ENCODE measurements at places on chromosomes 11 and 22.

DNA sequence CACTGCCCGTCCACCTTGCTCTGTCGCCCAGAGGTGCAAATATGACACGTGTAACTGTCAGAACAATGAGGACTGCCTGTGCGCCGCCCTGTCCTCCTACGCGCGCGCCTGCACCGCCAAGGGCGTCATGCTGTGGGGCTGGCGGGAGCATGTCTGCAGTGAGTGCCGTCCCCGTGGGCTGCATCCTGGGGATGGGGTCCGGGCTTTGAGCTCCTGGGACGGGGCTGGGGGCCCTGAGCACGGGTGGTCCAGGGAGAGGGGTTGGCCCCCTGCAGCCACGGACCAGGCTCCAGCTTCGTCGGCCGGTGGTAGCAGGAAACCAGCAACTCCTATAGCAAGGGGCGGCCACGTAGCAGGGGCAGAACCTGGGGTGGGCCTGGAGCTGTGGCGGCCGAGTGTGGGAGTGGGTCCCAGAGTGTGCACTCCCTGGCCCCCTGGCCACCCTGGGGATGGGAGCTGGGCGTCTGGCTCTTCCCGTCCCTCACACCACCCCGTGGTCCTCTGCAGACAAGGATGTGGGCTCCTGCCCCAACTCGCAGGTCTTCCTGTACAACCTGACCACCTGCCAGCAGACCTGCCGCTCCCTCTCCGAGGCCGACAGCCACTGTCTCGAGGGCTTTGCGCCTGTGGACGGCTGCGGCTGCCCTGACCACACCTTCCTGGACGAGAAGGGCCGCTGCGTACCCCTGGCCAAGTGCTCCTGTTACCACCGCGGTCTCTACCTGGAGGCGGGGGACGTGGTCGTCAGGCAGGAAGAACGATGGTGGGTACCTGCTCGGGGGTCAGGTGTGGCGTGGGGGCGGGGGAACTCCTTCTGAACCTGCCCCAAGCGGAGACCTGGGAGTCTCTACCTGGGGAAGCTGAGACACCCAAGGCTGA lies 10.1 kb downstream of the MUC2 start:
- DNase-seq, result no peak

DNA sequence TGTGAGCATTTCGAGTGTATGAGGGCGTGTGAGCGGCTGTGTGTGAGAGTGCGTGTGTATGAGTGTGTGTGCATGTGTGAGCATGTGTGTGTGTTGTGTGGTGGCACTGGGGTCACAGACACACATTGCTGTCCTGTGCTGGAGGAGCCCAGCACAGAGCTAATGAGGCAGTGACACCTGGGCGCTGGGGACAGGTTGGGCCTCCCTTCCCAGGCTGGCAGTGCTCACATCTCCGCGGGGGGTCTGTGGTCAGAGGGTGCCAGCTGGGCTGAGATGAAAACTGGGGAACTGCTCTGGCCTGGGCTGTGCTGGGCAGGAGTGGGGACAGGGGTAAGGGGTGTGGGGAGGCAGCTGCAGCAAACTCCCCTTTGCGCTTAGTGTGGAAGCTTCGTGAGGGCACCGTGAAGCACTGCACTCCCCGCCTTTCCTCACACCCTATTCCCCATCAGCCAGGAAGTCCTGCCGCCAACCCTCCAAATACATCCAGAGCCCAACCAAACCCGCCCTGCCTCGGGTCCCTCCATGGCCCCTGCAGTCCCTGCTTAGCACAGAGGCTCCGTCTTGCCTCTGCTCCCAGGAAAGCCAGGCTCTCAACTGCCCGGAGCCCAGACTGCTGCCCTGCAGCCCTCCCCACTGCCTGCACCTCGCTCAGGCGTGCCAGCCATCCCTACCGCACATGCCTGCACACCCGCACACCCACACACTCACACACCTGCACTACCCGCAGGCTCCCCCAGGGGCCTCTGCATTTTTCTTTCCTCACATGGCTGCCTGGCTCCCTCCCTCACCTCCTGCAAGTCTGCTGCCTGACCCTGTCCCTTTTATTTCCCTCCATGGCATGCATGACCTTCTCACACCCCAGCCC lies 62.0 kb upstream of the THY1 start:
- DNase-seq, result no peak

DNA sequence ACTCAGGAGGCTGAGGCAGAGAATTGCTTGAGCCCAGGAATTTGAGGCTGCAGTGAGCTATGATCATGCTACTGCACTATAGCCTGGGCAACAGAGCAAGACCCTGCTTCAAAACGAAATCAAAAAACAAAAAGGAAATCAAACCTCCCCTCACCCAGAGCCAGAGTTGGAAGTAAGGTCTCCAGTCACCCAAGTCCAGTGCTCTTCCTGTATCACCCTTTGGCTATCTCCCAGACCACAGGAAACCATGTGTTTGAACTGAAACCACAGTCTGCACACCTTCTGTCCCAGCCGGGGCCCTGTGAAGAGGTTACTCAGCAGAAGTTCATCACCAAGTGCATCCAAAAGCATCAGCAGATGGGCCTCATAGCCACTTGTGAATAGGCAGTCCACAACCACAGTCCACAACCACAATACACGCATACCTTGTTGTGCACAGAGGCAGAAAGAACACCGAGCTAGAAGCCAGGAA lies 4.6 kb downstream of the MYH9 start:
- DNase-seq, result peak; percentile 84

- DNase-seq, result peak; percentile 17
These were observed 268.5 kb upstream of the SYN3 start for GRCh38 chr22:33326540-33327295.

- no peak for DNase-seq
These were observed 23.4 kb upstream of the CLNS1A start for GRCh38 chr11:77660947-77661346.

- DNase-seq, result peak; percentile 1
These were observed 29.1 kb downstream of the DRD2 start for GRCh38 chr11:113446112-113446511.

- no peak for DNase-seq
These were observed 47.7 kb downstream of the AMOTL1 start for GRCh38 chr11:94815705-94816344.

DNA sequence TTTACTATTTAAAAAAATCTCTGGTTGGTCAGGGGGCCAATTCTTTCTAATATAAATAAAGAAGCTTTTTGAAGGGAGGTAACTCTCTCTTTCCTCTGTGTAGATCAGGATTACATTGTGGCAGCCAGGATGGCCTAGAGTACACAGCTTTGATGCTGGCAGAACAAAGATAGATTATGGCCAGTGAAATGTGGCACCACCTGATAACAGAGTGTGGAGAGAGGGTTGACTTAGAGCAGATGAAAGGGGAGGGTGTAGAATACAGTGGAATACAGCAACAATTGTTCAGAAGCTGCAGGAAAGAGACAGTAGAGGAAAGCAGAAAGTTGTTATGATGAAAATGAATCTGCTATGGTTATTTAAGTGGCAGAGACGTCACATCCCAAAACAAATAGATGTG lies 99.0 kb downstream of the FAR1 start:
- no peak for DNase-seq

DNA sequence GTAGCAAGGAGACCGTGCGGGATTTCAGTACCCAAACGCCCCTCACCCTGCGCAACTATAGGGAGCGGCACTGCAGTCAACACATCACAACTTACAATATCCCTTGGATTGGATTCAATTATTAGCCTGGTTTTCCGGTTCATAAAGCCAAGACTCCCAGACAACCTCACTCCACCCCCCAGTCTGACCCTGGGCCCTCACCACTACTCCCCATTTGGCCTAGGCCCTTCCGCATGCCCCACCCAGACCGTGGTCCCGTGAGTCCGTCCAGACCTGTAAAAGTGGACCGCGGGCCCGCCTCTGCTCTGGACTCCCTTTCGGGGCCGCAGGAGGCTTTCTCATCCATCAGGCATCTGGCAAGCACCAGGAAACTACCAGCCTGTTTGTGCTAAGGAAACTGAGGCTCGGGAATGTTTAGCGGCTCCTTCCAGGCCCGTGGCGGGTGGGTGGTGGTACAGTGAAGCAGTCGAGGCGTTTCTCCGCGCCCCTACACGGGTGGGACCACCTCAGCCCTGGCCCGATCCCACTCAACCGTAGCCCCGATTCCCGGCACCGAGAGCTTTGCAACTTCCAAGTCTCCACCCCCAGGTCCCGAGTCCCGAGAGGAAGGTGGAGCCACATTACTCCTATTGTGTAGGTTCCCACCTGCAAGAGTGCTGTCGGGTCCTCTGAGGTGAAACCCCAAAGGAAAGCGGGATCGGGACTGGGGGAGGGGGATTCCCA lies 679 bp upstream of the DPP3 start:
- DNase-seq, result peak; percentile 23

DNA sequence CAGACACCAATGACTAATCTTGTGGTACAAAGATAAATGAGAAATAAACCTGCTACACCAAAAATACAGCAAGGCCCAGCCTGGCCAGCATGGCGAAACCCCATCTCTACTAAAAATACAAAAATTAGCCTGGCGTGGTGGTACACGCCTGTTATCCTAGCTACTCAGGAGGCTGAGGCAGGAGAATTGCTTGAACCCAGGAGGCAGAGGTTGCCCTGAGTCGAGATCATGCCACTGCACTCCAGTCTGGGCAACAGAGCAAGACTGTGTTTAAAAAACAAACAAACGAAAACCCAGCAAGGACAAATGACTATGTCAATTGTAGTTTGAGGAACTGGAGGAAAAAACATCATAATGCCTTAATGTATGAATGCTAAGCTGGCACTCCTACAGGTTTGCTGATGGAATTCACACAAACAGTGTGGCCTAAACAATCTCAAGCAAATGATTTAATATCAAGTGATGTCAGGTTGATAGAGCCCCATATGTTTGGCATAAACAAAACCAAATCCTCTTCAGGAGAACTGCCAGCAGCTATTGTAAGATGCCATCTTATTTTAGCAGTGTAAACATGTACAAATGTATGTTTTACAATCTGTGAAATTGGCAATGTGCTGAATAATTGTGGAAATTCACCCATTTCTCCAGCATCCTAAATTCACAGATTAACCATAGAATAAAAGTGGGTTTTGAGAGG lies 20.0 kb downstream of the MMP7 start:
- no peak for DNase-seq

DNA sequence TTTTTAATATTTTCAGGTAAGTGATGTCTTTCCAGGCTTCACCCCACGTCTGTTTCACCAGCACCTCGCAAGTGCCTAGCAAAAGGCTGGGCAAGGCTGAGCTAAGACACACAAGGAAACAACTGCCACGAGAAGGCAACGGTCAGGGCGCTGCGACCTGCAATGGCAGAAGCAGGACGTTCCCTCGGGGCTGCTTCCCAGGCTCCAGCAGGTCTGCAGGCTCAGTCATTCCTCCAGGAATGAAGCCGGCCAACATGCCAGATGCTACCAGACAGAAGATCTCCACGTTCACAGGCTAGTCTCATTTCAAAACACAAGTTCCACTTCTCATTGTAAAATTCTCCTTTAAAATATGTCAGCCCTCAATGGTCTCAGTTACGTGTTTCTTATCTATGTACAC lies 45.5 kb downstream of the CELSR1 start:
- DNase-seq, result no peak

GRCh38 chr11:123484448-123484847 lies 54.4 kb downstream of the GRAMD1B start:
- no peak for DNase-seq

DNA sequence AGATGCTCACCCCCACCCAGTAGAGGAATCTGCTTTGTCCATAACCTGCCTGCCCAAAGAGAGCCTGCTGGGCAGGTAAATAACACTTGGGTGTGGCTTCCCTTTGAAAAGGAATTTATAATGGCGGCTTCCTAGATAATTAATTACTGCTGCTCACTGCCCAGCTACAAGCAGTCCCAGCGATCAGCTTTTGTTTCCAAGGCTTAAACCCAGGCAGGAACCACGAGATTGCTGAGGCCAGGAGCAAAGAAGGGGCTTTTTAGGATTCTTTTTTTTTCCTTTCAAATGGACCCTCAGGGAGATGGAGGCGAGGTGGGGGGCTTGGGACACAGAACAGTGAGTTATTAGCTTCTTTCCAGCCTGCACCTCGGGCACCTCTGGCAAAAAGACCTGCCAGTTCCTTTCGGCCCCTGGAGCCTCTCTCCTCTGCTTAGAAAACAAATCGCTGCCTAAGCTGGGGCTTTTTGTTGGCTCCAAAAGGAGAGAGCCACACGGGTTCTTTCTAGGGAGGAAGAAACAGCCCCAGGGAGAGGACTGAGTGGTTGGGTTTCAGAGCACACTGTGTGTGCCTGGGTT lies 107.2 kb downstream of the TSPAN18 start:
- no peak for DNase-seq

DNA sequence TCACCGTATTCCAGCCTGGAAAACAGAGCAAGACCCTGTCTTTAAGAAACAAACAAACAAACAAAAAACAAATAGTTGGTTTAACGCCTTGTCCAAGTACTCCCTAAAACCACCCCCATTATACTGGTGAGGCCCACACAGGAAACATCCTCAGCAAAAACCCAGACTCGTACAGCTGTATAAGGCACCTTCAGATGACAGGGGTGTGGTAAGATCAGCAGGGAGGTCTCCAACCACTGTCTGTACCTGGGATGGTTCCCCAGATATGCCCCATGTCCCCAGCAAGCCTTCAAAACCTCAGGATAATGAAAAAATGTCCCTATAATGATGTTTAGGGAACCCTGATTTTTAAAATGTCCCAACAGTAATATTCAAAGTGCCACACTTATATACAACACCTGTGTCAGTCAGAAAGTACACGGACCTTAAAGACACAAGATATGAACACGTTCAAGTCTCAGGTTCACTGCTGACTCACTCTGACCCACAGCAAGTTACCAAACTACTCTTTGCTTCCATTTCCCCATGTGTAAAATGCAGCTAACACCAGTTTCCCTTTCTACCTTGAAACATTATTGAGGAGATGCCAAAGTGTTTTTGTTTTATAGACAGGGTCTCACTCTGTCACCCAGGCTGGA lies 9.3 kb downstream of the SF3A1 start:
- no peak for DNase-seq

DNA sequence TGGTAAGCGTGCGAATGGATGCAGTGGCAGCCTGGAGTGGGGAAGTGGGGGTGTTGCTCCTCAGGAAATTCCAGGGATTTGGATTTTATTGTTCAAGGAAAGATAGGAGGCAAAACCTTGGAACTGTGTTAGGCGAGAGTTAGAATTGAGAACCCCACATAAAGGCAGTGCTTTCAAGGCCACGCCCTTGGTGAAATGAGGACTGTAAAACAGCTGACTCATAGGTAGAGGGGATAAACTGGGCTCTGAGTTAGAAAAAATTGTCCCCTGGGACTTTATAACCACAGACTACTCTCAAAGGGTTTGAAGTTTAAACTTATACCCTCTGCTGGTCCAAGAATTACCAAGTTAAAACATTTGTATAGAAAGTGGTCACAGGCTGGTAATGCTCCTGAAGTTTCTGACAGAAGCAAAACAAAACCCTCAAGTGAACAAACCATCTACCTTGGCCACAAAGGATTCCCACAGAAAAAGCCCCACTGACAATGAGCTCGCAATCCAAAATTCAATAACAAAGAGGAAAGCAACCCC lies 250.3 kb upstream of the TBCEL start:
- peak; percentile 15 for DNase-seq

DNA sequence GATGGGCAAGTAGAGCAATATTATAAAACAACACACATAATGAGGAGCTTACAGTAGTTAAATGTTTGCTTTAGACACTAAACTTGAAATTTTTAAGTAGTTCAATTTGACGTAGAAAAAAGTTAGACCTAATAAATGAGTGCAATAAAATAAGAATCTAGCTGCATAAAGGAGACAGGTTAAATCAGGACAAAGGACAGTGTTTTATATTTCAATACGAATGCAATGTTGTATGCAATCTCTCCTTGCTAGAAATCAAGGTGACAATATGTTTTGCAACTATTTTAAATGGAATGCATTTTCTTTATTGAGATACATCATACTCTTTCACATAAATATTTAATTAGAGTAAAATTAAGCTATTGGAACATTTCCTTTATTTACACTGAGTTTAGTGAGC lies 267.9 kb downstream of the CASP12 start:
- no peak for DNase-seq

All from fibroblast of upper back skin (primary cell).